ENCODE measurements at places on chromosomes 2 and 18.

- DNase-seq, result no peak
Observed at GRCh38 chr2:138730497-138731030, 49.6 kb downstream of the NXPH2 start.

DNA sequence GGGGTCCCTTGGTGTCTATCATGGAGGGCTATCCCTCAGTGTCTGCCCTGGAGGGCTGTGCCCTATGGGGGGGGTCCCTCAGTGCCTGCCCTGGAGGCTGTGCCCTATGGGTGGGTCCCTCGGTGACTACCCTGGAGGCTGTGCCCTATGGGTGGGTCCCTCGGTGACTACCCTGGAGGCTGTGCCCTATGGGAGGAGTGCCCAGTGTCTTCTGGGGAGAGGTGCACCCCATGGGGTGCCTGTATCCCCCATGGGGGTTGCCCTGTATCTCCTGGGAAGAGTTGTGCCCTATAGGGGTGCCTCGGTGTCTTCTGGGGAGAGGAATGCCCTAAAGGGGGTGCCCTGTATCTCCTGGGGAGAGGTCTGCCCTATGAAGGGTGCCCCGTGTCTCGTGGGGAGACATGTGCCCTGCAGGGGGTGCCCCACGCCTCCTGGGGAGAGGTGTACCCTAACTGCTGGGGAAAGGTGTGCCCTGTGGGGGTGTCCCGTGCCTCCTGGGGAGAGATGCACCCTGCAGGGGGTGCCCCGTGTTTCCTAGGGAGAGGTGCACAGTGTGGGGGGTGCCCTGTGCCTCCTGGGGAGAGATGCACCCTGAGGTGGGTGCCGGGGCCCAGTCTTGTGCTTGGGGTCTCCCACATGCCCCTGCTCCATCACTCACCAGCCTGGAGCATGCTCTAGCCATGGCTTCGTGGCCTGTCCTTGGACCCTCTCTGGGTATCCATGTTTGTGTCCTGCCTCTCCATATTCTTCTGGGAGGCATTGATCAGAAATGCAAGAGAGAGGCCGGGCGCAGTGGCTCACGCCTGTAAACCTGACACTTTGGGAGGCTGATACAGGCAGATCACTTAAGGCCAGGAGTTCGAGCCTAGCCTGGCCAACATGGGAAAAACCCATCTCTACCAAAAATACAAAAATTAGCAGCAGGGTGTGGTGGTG, 215.6 kb downstream of the HDAC4 start:
- DNase-seq, result no peak

- DNase-seq, result no peak
Observed at GRCh38 chr2:34875091-34875745, 1276.1 kb upstream of the FAM98A start.

DNA sequence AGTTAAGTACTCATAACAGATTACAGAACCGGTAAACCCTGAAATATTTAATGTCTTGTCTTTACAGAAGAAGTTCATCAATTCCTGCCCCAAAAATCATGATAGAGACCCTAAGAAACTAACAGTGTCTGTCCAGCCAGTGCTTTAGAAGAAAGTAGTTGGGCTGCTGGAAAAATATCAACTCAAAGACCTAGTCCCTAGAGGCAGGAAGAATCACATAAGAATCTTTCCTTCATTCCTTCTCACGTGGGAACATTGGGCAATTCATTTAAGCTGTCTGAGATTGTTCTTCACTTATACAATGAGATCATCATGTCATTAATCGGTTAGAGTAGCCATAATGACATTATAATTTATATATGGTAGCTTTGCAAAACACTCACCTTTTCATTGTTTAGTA, 156.4 kb downstream of the CCBE1 start:
- no peak for DNase-seq

GRCh38 chr2:241852116-241852980, 6.3 kb downstream of the PDCD1 start:
- no peak for DNase-seq

GRCh38 chr2:44731505-44731904, 210.0 kb upstream of the SIX3 start:
- DNase-seq, result no peak

DNA sequence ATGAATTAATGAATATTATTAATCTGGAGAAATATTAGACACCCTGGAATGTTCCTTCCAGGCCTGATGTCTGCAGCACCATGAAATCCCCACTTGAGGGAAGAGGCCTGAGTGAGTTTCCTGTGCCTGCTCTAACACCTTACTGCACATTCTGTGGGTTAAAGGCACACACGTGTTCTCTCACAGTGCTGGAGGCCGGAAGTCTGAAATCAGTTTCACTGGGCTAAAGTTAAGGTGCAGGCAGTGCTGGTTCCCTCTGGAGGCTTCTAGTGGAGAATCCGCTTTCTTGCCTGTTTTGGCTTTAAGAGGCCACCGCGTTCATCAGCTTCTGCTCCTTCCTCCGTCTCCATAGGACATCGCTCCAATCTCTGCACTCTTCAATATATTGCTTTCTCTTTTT, 48.7 kb downstream of the ACKR3 start:
- no peak for DNase-seq

GRCh38 chr18:40019797-40020392, 1935.1 kb upstream of the PIK3C3 start:
- no peak for DNase-seq

- no peak for DNase-seq
Observed at GRCh38 chr2:134391751-134392160, 137.9 kb downstream of the MGAT5 start.

DNA sequence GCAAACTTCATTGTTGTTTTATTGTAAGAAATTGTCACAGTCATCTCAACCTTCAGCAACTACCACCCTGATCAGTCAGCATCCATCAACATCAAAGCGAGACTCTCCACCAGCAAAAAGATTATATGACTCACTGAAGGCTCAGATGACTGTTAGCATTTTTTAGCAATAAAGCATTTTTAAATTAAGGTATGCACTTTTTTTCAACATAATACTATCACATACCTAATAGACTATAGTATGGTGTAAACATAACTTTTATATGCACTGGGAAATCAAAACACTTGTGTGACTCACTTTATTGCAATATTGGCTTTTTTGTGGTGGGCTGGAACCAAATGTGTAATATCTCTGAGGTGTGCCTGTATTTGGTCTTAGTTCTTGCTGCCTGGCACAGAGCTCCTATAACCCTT, 15.6 kb downstream of the SCN1A start:
- DNase-seq, result no peak

GRCh38 chr2:223052548-223053483, 826 bp downstream of the KCNE4 start:
- DNase-seq, result no peak

GRCh38 chr18:11784674-11785304, 66.4 kb upstream of the CHMP1B start:
- no peak for DNase-seq

DNA sequence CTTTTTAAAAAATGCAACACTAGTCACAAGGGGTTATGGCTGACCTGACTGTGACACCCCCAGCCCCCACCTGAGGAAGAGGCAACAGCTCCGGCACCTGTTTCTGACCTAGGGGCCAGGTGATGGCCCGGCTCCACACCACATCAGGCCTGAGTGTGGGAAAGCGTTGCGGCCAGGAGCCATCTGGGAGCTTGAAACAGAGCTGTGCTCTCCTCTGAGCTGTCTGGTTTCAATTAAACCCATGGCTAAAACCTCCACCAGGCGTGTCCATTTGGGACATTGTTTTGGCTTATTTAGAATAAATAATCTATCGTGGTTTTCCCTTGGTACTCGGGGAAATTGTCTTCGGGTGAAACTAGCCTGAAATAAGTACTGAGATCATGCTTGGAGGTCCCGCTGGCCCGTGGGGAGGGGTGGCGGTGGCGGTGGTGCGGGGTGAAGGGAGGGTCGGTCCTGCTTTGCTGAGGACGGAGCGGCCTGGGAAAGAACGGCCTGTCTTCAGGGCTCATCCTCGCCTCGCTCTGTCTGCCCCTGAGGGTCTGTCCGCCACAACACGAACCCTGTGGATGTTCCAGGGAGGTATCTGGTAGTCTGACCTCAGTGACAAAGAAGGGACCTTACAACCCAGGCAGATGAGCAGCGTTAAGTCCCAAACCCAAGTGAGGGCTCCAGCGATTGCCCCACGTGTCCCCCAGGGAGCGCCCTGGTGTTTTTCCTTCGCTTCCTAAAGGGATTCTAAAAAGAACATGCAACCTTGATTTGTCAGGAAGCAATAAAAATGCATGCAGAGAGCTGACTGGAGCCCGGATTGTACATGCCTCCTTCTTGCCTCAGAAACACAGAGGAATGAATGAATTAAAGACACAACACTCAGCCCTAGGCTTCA, 58.7 kb downstream of the IL1RL2 start:
- DNase-seq, result no peak
